ENCODE measurements at places on chromosomes 6 and 20. TPM values are rescaled to one million over a fixed set of nuclear protein-coding genes. Genes with fewer than 3 reads are reported as not detected.

- no peak for DNase-seq
Observed at GRCh38 chr6:4352322-4352669, 216.9 kb upstream of the ECI2 start.

- no peak for DNase-seq
Observed at GRCh38 chr6:6002005-6002847, 4.5 kb downstream of the NRN1 start.

- DNase-seq: no peak
Observed at GRCh38 chr20:36775826-36776225, 2.3 kb upstream of the DSN1 start.

The ARID1B gene
- 76.8 TPM for total RNA-seq

The OR14J1 gene
- total RNA-seq: not detected

The OXT gene
- total RNA-seq: not detected

The COL11A2 gene
- total RNA-seq: 1.4 TPM
